ENCODE measurements at places on chromosomes 3 and 15. TPM values are rescaled to one million over a fixed set of nuclear protein-coding genes. Genes with fewer than 3 reads are reported as not detected.

DNA sequence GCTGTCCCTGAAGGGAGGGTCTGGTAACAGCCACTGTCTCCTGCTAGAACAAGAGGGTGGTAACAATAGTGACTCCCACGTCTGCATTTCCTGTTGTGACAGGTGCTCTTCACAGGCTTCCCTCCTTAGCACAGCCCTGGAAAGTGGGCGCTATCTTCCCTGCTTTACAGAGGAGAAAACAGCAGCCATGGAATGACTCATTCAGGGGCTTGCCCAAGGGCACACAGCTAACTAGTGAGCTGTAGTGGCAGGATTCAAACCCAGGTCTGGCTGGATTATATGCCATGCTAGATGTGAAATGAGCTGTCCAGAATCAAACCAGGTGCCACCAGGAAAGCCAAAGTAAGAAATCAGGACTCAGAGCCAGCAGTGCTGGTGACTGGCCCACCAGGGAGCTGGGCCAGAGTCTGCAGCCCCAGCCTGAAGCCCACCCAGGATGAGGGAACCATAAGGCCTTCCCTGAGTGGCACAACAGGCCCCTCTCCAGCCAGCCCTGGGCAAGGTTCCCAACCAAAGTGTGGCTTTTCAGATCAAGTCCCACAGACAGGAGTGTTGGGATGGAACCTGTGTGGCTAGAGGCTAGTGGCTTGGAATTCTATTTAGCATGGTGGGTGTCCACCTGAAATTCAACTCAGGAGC lies 102.4 kb downstream of the ETFA start:
- H3K36me3 ChIP-seq = peaks cover 22% of the 10 kb centered on the region
- H3K27ac ChIP-seq = no peak overlapping the region
- no peak for DNase-seq
- no peak overlapping the region for H3K4me3 ChIP-seq
- no peaks in the 10 kb centered on the region for H3K4me1 ChIP-seq

DNA sequence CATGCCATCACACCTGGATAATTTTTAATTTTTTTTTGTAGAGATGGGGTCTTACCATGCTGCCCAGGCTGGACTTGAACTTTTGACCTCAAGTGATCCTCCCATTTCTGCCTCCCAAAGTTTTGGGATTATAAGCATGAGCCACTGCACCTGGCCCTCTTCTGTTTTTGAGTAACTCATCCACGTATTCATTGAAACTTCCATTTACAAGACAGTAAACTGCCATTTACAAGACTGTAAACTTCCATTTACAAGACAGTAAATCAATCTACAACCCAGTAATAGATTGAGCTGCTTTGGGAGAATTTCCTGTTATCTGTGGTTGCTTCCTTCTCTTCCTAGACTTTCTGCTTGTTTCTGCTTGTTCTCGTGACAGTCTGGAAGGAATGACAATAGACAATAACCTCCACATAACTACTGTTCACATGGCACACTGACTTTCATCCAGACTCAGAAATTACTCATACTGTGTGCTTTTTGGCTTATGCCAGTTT lies 114.7 kb upstream of the CCNL1 start:
- H3K27ac ChIP-seq = no peak overlapping the region
- H3K27me3 ChIP-seq = no peaks in the 10 kb centered on the region
- no peaks in the 10 kb centered on the region for H3K4me1 ChIP-seq
- H3K4me3 ChIP-seq = no peak overlapping the region
- H3K36me3 ChIP-seq = no peaks in the 10 kb centered on the region

DNA sequence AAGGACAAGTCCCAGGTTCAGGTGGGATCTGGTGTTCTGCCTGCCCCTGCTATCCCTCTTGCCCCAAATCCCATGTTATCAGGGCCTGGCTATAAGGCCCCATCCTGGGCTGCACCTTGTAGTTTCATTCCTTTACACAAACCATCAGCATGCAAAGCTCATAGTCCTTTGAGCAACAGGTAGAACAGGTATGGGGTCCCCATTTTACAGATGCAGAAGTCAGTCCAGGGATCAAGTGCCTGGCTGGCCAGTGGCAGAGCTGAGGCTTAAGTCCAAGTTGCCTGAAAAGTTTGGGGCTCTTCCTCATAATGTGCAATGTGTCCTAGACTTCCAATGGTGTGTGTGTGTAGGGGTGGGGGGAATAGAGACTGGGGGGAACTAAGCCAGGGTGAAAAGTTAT lies 11.9 kb downstream of the RBPMS2 start:
- H3K27ac ChIP-seq = no peak overlapping the region
- no peak overlapping the region for H3K4me3 ChIP-seq
- no peaks in the 10 kb centered on the region for H3K27me3 ChIP-seq
- DNase-seq = no peak

DNA sequence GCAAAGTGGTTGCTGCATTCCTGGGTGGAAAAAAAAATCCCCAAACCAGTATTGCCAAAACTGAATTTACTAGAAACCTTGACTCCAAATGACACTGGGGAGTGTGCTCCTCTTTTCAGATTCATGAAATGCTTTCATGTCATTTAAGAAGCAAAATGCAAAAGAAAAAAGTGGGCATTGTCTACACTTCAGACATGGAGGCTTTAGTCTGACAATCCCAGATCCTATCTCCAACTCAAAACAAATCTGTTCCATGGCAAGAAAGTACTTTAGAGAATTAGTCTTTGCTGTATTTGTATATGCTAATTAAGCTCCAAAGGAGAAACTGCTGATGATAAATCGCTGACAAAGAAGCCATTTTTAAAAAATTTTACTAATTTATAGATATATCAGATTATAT lies 366.7 kb downstream of the MAGI1 start:
- H3K27ac ChIP-seq = no peak overlapping the region
- DNase-seq = no peak
- no peaks in the 10 kb centered on the region for H3K27me3 ChIP-seq
- H3K36me3 ChIP-seq = no peaks in the 10 kb centered on the region

- no peaks in the 10 kb centered on the region for H3K36me3 ChIP-seq
- H3K27ac ChIP-seq = no peak overlapping the region
- no peaks in the 10 kb centered on the region for H3K27me3 ChIP-seq
- no peaks in the 10 kb centered on the region for H3K4me1 ChIP-seq
Observed at GRCh38 chr3:54321520-54321919, 199.2 kb downstream of the CACNA2D3 start.

- no peaks in the 10 kb centered on the region for H3K4me1 ChIP-seq
- no peak for DNase-seq
- no peaks in the 10 kb centered on the region for H3K27me3 ChIP-seq
- H3K36me3 ChIP-seq = no peaks in the 10 kb centered on the region
- no peak overlapping the region for H3K4me3 ChIP-seq
Observed at GRCh38 chr3:38723569-38724391, 74.3 kb upstream of the SCN5A start.

DNA sequence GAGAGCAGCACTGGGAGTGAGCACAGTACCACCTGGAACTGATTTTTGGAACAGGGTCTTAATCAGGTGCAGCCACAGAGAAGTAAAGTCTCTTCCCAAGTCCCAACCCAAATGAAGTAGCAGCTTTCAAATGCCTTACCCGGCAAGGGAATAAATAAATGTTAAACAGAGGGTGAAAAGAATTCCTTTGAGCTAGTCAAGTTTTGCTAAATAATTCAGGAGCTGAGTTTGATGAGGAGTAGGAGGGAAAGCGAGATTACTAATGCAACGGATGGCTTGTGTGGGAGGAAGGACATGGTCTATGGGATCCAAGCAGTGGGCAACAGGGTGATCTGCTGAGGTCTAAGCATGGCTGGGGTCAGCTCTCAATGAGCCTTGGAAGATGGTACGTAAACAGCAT lies 204.5 kb upstream of the ST8SIA2 start:
- no peak overlapping the region for H3K4me3 ChIP-seq
- no peak overlapping the region for H3K27ac ChIP-seq
- H3K27me3 ChIP-seq = no peaks in the 10 kb centered on the region
- no peaks in the 10 kb centered on the region for H3K4me1 ChIP-seq
- no peaks in the 10 kb centered on the region for H3K36me3 ChIP-seq

DNA sequence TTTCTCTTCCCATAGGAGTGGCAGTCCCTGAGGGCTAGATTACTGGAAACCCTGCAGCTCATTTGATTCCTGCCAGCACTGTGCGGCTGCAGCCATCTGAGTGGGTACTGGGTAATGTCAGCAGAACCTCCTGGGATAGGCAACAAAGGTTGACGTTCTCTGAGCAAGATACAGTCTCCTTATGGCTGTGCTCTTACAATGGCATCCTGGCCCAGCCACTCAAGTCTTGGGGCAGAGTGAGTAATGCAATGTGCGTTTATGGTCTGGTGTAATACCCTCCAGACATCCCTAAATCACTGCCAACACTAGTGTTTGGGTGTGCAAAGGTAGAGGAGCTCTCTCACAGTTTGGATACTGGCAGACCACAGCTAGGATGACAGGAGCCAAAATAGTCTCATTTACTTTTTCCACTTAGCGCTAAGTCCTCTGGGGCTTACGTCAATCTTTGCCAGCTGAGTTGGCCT lies 775.8 kb downstream of the ZNF385D start:
- H3K27ac ChIP-seq = no peak overlapping the region
- no peak overlapping the region for H3K4me3 ChIP-seq
- H3K4me1 ChIP-seq = no peaks in the 10 kb centered on the region
- H3K36me3 ChIP-seq = no peaks in the 10 kb centered on the region
- no peaks in the 10 kb centered on the region for H3K27me3 ChIP-seq

Gene GNAI2
- 300 TPM for total RNA-seq

Gene SEMA3B
- total RNA-seq = 0.87 TPM

Gene RGMA
- total RNA-seq = not detected

Gene TIMMDC1
- 72.3 TPM for total RNA-seq

Gene CERS3
- 1.9 TPM for total RNA-seq
